ENCODE measurements at places on chromosomes 5 and 9. TPM values are rescaled to one million over a fixed set of nuclear protein-coding genes. Genes with fewer than 3 reads are reported as not detected.

DNA sequence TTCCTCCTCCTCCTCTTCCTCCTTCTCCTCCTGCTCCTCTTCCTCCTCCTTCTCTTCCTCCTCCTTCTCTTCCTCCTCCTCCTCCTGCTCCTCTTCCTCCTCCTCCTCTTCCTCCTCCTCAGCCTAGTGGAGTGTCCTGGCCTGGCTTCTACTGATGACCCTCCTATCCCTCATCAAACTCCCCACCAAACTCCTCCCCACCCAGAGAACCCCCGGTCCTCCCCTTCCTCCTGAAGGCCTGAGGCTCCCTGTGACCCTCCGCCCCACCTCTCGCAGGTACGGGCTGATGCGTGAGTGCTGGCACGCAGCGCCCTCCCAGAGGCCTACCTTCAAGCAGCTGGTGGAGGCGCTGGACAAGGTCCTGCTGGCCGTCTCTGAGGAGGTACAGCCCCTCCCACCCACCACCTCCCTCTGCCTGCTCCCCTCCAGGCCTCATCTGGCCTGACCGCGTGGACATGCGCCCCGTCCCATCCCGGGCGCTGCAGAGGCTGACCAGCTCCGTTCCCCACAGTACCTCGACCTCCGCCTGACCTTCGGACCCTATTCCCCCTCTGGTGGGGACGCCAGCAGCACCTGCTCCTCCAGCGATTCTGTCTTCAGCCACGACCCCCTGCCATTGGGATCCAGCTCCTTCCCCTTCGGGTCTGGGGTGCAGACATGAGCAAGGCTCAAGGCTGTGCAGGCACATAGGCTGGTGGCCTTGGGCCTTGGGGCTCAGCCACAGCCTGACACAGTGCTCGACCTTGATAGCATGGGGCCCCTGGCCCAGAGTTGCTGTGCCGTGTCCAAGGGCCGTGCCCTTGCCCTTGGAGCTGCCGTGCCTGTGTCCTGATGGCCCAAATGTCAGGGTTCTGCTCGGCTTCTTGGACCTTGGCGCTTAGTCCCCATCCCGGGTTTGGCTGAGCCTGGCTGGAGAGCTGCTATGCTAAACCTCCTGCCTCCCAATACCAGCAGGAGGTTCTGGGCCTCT lies 10.6 kb downstream of the FGFR4 start:
- DNase-seq = no peak

The F12 gene
- 0.56 TPM for total RNA-seq

DNA sequence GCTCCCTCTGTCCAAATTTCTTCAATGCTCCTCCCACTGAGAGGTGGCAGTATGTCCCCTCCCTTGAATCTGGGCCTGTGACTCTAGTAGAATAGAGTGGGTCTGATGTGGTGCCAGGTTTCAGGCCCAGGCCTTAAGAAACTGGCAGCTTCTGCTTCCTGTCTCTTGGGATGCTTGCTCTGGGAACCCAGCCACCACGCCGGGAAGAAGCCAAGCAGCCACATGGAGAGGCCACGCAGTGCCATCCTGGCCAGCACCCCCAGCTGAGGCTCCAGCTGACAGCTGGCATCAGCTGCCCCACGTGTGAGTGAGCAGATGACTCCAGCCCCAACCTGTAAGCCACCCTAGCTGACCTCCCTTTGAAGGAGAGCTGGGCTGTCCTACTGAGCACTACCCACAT lies 7.3 kb upstream of the TSPAN17 start:
- no peak for DNase-seq

The OMD gene
- not detected for total RNA-seq

DNA sequence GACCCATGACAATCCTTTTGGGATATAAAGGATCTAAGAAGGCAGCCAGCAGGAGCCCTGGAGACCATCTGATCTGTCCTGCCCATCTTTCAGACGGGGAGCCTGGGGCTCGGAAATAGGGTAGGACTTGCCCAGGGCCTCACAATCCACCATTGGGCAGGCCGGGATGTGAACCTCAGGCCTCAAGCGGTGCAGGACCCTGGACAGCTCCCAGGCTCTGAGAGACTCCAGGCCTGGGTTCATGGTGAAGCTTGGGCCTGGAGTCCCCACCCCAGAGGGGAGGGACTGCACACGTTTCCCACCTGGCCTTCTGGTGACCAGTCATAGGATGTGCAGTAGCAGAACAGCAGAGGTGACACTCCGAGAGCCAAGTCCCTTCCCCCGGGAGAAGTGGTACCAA lies 36.6 kb upstream of the RAPGEF1 start:
- peak; percentile 36 for DNase-seq

The SV2C gene
- total RNA-seq = not detected

GRCh38 chr5:145936401-145937131 lies at the start of gene SH3RF2:
Gene SH3RF2, plus strand, starts transcription at chr5:145936578. Its CDS starts 1,351 bp downstream, at chr5:145937929.
- DNase-seq = peak; percentile 73

DNA sequence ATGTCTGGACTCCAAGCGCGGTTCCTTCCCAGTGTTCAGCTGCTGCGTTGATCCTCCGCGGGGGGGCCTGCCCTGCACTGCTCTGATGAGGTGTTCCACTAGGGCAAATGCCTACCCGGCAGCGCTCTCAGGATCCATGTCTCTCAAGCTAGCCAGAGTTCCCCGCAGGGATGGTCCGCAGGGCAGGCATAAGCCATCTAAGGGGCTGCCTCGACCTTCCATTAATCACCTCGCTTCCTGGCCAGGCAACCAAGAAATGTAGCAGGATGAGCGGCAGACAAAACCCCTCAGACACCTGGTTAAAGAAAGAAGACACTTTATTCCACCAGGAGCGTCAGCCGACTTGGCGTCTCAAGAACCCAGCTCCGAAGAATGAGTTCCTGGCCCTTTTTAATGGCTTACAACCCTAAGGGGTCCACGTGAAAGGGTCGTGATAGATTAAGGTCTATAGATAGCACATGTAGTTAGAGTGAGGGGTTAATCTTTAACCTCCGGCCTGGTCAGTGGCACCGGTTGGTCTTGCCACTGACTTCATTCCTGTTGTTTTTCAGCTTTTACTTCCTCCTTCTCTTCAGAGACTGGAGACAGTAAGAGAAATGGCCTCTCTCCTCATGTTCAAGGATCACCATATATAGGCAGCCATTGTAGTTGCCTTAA lies 47.2 kb upstream of the COX7C start:
- no peak for DNase-seq

DNA sequence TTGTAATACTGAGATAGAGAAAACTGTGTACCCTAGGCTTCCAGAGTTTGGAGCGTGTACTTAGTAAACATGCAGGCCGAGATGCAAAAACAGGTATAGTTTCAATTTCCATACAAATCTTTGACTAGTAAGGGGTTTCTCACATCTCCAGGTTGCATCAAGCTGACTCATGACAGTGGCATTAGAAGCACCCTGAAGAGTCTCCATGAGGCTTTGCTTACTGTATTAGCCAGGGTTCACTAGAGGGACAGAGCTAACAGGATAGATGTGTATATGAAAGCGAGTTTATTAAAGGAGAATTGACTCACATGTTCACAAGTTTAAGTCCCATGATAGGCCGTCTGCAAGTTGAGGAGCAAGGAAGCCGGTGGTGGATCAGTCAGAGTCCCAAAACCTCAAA lies 275.3 kb upstream of the CDH6 start:
- DNase-seq = peak; percentile 81

DNA sequence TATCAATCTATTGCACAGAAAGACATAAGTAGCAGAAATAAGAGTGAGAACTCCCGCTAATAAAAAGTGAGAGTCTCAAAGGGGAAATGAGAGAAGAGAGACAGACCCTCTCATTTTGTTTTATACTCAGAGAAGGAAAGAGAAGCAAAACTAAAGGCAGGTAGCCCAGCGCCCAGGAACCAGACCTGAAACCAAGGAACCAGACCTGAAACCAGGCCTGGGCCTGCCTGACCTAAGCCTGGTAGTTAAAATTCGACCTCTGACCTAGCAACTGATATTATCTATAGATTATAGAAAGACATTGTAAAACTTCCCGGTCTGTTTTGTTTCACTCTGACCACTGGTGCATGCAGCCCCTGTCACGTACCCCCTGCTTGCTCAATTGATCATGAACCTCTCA lies 134.5 kb upstream of the SEMA6A start:
- DNase-seq = no peak

The NPR2 gene
- total RNA-seq = 5.2 TPM

The NKD2 gene
- not detected for total RNA-seq

DNA sequence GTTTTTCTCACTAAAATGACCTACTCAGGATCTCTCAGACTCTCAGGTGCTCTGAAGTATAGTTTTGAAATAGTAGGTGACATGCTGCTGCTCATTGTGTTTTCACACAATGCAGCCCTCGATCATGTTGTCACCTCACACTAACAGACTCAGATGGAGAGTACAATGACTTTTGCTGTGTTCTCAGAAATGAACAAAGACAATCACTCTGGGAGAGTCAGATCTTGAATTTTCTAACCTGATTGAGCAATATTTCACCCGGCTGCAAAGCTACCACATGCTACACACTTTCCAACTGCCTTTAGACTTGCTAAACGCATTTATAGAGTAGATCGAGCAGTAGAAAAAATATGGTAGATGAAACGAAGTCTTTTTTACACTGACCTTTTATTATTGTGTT lies 113.4 kb downstream of the ST8SIA4 start:
- DNase-seq = no peak

- peak; percentile 67 for DNase-seq
Measured at GRCh38 chr5:157559301-157559700, 16.3 kb downstream of the ADAM19 start.

DNA sequence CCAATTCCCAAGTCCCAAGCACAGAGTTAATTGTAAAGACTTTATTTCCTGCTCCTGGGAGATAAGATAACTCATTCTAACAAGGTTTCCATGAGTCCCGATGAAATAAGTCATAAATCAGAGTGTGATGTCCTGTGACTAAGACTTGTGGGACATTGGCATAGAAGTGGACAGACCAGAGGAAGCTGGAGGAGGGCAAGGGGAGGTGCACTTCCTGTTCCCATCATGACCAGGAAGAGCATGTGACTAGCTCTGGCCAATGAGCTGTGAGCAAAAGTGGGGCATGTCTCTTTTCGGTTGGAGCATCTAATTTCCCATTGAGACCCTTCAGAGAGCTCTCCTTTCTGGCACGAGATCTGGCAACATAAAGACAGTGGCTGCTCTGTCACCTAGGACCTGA lies 100.4 kb downstream of the ZNF354C start:
- DNase-seq = peak; percentile 19

- peak; percentile 46 for DNase-seq
Measured at GRCh38 chr9:19922476-19923118, 133.8 kb upstream of the SLC24A2 start.

- DNase-seq = no peak
Measured at GRCh38 chr5:159128070-159128541, 28.4 kb upstream of the EBF1 start.

The ZFP62 gene
- total RNA-seq = 20.3 TPM

- DNase-seq = peak; percentile 98
Measured at GRCh38 chr5:56346741-56347535, 113.8 kb upstream of the ANKRD55 start.

DNA sequence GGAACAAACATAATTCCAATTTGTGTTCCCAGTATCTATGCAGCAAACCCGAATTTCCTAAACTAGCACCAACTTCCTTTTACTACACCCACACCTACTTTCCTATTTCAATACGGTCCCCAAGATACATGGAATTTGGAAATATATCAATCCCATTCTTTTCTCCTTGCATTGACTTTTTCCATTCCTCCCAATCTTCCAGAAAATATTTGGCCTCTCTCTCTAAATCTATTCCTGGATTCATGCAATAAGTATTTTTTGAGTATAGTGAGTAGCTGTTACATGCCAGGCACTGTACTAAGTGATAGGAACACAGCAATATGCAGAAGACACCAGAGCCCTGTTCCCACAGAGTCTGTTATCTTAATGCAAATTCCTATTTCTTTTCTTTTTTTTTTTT lies 216.2 kb upstream of the PIK3R1 start:
- DNase-seq = no peak

GRCh38 chr9:15469862-15470261 lies 40.9 kb downstream of the PSIP1 start:
- DNase-seq = peak; percentile 67

The GPR150 gene
- under 0.01 TPM for total RNA-seq

- no peak for DNase-seq
Measured at GRCh38 chr5:87094833-87095232, 172.8 kb upstream of the RASA1 start.

GRCh38 chr9:95684516-95684915 lies 167.7 kb upstream of the PTCH1 start:
- DNase-seq = no peak

DNA sequence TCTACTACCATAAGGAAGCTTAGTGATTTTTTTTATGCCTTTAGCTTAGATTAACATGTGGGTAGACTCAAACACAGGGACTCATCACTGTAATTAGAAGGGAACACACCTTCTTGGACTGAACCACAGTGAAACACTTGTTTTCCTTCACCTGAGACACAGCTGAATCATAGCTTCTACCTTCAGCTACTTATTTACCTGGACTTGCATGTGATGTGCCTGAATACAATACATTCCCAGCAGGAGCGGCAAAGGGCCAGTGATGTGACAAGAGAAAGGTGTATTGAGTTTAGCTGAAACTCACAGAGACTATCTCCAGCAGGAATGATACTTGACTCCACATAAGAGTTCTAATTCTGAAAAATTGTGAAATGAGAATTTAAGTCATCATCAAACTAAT lies 37.8 kb downstream of the GRAMD2B start:
- no peak for DNase-seq

DNA sequence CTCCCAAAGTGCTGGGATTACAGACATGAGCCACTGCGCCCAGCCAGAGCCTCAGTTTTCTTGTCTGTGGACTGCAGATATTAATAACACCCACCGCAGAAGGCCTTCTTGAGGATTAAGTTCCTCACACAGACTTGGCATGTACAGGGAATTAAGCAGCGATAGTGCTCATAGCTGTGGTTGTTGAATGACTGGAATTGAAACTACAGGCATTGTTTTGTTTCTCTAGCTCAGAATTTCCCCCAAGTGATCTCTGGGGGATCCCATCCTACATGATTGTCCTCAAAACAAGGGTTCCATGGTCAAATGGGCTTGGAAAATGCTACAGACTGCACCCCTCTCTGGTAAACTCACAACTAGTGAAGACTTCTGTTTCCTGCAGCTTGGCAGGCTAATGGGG lies 44.2 kb upstream of the TDRD7 start:
- no peak for DNase-seq

GRCh38 chr9:97845130-97845529 lies 7.9 kb upstream of the FOXE1 start:
- peak; percentile 22 for DNase-seq

The CWC27 gene
- total RNA-seq = 34.4 TPM

- no peak for DNase-seq
Measured at GRCh38 chr5:89450149-89450538, 567.2 kb upstream of the MEF2C start.

DNA sequence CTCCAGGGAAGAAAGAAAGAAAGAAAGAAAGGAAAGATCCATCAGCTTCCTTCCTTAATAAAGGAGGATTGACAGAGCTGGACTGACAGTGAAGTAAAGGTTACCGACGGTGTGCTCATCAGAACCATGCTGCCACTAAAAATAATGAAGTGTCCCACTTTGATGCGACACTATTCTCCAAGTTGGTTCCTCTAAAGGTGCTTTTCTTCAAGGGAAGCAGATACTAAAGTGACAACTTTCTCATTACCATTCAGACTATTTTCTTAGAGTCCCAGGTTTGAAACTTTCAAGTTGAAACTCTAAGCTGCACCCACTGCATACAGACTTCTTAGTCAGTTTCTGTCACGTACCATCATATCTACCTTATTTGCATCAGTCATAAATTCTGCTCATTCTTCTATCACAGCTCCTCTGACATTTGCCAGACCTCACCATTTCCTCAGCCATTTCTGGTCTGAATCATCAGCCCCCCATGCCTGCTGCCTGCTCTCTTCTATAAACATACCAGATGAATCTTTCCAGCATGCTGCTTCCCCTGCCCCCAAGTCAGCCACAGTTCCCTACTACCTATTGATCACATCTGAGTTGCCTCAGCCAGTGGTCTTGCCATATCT lies 177.6 kb downstream of the DEPDC1B start:
- DNase-seq = peak; percentile 76

GRCh38 chr9:108180541-108180940 lies 675.2 kb downstream of the ACTL7B start:
- no peak for DNase-seq
